ENCODE measurements at places on chromosomes 12 and 14.

DNA sequence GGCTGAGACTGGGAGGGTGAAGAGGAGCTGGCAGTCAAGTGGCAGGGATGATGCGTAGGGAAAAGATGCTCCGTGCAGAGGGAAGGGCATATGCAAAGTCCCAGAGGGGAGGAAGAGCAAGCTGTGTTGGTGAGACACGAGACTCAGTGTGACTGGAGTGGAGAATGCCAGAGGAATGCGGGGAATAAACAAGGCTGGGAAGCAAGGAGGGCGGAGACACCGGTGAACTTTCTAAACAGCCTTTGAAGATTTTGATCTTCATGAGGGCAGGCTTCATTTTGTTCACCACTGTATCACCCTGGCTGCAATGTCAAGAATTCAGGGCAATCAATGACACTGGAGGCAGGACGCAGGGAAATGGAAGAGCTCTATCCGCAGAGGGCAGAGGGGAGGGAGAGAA, 535.8 kb downstream of the FUT8 start:
- no peak for DNase-seq

- no peak for DNase-seq
These were observed 733 bp upstream of the KLHDC2 start for GRCh38 chr14:49767270-49767570.

- DNase-seq: no peak
These were observed 11.9 kb upstream of the ATF7 start for GRCh38 chr12:53638057-53638456.

DNA sequence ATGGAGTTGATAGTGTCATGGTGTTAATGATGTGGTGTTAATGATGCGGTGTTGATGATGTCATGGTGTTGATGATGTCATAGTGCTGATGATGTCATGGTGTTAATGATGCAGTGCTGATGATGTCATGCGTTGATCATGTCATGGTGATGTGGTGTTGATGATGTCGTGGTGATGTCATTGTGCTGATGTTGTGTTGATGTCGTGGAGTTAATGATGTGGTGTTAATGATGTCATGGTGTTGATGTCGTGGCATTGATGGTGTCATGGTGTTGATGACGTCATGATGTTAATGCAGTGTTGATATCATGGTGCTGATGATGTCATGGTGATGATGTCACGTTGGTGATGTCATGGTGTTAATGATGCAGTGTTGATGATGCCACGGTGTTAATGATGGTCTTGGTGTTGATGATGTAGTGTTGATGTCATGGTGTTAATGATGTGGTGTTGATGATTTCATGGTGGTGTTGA, 49.1 kb upstream of the RIMBP2 start:
- no peak for DNase-seq

GRCh38 chr12:115864396-115864795, 413.1 kb downstream of the MED13L start:
- DNase-seq: no peak

GRCh38 chr12:89824822-89825221, 116.2 kb upstream of the ATP2B1 start:
- DNase-seq: no peak

- DNase-seq: no peak
These were observed 191.9 kb downstream of the STXBP6 start for GRCh38 chr14:24858052-24858451.
